ENCODE measurements at places on chromosomes 12 and 14.
A peak's percentile ranks its signal among the peaks of the same experiment; 100 is the strongest.

- DNase-seq = no peak
Observed at GRCh38 chr14:75236901-75237419, 41.7 kb upstream of the FOS start.

DNA sequence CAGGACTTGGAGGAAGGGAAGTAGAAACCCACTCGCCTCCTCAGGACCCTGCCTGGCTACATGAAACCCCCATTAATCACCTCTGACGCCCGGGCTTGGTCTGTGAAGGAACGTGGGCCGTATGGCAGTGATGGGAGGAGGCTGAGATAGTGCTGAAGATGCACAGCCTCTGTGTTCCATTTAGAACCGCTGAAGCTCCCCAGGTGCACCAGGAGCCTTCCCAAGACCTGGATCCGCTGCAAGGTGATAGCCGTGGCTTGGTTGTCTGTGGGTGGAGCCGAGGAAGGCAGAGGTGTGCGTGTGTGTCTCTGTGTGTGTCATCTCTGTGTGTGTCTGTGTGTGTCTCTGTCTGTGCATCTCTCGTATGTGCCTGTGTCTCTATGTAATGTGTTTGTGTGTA, 293.1 kb downstream of the CACNA1C start:
- DNase-seq = no peak

DNA sequence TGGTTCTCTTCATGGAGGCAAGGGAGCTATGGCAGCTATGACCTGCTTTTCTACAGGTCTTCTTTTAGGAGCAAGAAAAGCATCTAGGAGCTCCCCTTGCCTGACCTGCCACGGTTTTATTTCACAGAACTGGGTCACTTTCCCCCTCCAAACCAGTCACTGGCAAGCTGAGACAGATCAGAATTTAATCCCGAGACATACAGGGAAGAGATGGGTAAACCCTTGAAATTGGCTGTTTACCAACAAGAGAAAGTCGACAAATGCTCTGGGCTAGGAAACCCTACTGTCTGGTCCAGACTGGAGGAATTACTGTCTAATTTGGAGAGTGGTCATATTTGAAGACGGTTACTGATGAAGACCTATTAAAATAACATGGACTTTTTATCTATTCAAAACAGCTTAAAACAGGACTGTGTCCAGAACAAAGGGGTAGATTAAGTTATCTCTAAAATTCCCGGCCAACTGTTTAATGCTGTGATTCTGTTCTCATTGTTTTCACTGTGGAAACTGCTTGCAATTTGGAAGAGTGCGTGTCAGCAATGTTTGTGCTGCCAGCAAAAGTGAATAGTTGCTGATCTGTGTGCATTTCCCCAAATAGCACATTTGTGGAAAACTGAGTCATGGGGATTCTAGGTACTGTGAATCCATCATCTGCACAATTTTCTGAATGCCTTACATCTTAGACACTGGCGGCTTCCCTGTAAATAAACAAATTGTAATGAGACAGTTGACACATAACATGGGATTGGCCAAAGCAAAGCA, 73.4 kb upstream of the EEA1 start:
- DNase-seq = no peak

DNA sequence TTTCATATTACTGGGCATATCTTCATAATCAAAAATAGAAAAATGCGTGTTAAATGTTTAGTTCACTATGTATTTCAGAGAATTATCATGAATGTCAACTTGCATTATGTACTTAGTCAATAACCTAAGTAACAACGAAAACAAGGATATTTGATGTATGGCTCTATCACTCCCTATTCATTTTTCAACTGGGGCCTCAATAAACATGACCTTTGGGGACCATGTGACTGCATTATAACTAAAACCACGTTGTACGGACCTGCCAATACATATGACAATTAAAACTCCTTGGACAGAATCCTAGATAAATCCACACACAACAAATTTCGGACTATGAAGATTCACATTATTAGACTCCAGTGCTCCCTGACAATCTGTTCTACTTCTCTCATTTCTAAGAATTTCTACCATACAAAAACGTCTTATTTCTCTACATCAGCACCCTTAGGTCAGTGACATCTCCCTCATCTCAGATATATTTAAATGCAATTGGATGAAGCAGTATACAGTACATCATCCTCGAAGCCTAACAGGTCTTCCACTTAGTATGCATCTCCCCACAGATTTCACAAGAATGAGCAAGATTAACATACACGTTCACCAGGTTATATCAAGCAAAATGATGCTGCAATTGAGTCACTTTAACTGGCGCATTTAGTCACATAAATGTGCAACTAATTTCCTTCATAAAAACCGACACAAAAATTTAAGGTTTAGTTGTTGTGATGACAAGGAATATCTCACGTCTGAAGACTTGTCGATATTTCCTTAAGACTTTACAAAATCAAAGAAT, 1.5 kb downstream of the UBE2N start:
- no peak for DNase-seq

DNA sequence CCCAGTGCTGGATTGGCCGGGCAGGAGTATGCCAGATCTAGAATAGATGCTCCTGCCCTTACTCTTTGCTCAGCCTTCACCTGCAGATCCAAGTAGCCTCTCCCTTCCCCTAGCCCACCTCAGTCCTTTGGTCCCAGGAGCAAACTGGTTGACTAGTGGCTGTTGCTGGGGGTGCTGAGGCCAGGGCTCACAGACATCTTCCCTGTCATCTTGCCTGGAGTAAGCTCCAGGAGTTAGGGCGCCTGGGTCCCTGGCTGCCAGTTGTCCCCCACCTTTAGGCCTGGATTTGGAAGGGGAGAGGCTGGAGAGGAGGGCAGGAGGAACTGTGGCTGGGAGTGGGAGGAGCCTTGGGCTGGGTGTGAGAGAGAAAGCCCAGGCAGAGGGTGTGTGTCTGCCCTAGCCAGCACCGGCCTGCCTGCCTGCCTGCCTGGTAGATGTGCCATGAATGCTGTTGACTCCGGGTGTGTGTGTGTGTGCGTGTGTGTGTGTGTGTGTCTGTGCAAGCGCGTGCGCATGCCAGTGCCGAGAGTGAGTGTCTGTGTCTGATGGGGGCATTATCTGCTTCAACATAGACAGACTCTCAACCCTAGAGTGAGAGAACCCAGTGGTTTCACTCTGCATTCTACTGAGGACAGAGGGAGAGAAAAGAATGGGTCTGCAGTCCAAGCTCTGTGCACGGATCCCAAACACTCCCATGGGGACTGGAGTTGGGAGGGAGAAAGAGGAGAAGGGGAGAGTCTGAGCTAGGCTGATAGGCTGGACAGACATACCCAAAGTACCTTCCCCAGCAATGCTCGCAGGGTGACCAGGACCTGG, 845 bp upstream of the RARG start:
- DNase-seq = peak; percentile 66

DNA sequence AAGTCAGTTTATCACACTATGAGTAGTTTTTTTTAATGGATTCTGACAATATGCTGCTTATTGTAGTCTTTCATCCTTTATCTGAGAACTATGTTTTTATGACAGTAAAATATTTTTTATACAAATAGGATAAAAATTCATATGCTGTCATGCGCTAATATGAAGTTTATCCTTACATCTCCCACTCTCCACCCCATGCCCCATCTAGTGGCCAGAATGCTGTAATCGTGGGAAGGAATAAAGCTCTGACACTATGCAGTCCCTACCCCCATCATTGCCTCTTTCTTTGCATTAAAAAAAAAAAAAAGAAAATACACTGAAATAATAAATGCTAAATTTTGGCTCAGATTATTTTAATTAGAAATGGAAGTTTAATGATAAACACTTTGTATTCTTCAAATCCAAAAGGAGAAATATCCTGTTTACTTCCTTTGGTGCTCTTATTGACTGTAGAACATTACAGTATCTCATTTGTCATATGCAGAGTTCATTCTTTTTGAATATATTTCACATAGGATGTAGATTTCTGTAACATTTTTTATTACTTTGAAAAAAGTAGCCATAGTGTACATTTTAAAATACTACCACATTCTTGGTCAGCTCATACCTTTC, 145.9 kb upstream of the SLCO1C1 start:
- DNase-seq = no peak

- DNase-seq = no peak
Observed at GRCh38 chr12:48750769-48751356, 34.4 kb upstream of the CCNT1 start.

GRCh38 chr12:15763328-15763727, 25.9 kb downstream of the EPS8 start:
- no peak for DNase-seq

DNA sequence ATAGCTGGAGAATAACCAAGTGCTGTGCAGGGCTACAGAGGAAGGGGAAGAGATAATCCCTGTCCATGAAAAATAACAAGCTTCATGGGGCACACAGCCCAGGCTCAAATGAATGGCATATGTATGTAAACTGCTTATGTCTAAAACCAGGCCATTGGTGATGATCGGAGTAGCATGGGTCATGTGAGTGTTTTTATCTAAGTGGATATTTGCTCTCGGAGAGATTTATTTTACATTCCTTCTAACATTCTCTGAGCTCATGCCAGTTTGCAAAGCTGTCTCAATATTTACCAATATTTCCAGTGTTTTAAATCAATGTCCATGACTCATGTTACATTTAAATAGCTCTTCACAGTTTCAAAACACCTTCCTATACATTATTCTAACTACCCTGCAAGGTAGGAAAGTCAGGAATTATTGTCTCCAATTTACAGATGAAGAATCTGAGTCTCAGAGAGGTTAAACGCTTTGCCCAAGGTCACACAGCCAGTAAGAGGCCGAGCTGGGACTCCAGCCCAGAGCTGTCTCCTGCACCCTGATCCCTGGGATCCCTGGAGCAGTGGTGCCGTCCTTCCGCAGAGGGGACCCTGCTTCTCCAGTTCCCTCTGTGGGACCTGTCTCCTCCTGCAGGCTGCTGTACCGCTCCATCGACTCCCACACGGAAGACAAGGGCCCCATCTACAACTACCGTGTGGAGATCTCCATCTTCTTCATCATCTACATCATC, 186.7 kb upstream of the FKBP4 start:
- DNase-seq = no peak

DNA sequence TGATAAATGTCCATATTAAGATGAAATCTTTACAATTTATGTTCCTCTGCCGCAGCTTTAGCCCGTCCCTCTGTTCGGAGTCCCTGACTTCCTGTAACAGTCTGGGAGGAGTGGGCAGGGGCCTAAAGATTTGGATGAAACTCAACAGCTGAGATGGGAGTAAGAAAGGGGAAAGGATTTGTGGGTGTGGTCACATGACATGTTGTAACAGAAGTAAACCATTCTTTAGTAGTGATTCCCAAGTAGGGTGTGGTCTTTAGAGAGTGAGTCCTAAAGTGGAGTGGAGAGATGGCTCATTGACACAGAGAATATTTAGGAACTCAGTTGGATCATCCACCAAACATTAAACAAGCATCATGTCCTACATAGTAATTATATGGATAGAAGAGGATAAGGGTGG, 12.9 kb downstream of the TMEM117 start:
- no peak for DNase-seq

DNA sequence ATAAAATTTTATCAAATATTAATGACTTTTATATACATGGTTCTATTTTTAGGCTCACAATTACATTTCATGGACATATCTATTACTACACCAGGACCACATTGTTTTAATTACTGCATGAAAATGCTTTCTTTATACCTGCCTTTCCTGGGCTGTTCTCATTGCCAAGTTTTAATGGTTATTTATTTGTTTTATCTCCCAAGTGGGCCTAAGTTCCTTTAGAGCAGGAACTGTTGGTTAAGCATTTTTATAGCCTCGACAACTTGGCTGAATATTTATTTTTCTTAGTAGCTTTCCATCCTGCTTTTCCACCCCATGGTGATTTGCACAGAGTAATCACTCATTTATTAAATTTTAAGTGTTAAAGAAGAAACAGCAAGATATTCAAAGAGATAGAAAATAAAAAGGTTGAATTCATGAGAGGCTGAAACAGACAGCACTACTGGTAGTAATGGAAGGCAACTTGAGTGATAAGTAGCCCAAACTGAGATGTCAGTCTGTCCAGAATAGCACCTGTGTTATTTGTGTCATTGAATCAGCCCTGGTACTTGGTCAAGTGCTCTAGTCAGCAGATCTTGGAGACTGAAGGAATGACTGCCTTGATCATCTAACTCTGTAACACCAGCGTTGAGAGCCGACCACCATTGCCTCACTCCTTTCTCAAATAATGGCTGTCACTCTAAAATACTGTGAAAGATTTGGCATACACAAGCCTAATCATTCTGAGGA, 119.1 kb upstream of the EGLN3 start:
- DNase-seq = no peak

DNA sequence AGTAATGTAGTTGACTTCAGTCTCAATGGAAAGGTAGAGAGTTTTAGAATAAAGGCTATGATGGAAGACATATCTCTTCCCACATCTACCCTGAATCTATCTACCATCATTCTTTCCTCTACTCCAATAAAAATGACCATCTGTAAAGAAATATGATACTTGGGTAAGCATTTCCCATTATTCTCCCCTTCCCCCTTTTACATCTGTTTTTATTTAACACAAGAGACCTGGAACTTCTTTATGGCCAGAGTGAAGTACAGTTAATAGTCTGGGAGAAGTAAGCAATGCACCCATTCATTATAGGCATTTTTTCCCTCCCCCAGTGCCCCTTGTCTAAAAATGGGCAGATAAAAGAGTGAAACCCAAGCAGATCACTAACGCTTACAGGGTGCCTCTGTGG, 6.5 kb downstream of the TPH2 start:
- no peak for DNase-seq

DNA sequence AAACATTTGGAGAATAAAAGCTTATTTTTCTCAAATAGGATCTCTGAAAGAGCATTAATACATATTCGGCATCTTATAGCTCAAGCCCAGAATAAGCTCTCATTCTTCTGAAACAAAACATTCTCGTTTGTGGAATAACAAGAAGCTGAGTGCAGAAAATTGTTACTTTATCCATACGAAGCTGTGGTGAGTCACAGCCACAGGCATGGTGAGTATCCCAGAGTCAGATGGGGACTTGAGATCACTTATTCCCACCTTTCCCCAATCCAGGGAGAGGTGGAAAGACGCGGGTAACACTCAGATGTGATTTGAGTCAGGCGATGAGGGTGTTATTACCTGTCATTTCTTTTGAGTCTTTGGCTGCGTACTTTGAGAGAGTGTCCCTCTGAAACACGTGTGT, 214.6 kb upstream of the TMEM132C start:
- no peak for DNase-seq

GRCh38 chr12:112616469-112617152, 174.9 kb upstream of the RPH3A start:
- no peak for DNase-seq

- no peak for DNase-seq
Observed at GRCh38 chr12:122604993-122605392, 77.9 kb downstream of the KNTC1 start.

GRCh38 chr12:11500861-11501230, 105.5 kb upstream of the PRB2 start:
- no peak for DNase-seq

Data from CD4-positive, alpha-beta memory T cell (primary cell).